ENCODE measurements at places on chromosomes 7 and 10.

DNA sequence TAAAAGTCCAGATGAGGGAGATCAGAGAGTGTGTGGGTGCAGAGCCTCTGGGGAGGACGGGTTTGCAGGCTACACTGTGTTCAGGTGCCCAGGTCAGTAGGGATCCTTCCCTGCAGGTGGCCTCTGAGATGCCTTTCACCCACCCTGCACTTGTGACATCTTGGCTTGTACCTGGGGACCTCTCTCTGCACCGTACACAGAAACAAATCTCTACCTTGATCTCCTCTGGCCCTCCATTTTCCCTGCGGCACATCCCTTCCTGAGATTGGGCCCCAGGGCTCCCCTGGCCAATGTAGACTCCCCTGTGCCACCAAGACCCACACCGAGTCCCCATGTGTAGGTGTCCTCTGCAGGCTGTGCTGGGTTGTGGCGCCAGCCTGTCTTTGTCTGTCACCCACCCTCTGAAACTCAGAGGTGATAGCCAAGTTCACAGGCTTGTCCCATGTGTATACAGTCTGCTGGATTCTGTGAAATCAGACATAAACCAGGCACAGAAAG lies 140.6 kb downstream of the PTPN20 start:
- no peak for DNase-seq

GRCh38 chr10:98272656-98273055 lies 4.7 kb upstream of the LOXL4 start:
- DNase-seq: no peak

DNA sequence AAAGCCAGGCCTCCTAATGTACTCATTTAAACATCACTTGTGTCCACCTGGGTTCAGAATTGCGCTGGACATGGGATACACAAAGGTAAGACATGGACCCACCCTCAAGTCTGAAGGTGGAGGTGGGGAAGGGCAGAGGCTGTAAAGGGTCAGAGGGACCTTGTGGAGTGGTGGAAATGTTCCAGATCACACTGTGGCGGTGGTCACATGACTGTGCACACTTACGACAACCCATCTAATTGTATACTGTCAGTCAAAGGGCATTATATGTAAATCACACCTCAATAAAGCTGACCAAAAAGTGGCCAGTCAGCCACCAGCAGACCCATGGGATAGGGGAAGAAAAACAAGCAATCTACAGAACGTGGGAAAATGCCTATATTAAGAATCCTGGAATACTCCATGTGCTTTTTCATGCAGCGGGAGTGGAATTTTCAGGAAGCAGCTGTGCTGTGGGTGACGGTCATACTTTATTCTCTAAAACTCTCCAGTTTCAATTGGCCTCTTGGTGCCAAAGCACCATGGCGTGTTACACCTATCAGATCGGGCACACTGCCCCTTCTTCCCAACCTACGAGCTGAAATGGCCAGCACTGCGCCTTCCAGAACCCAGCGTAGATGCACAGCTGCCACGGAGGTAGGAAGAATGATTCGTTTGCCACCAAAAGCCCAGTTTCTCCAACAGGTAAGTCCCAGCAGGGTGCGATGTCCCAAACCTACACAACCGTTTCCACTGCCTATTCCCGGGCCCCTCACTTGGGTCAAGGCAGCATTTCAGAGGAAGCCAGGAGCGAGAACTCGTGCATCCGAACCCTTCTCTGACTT lies 69.8 kb downstream of the PRKAG2 start:
- DNase-seq: no peak

DNA sequence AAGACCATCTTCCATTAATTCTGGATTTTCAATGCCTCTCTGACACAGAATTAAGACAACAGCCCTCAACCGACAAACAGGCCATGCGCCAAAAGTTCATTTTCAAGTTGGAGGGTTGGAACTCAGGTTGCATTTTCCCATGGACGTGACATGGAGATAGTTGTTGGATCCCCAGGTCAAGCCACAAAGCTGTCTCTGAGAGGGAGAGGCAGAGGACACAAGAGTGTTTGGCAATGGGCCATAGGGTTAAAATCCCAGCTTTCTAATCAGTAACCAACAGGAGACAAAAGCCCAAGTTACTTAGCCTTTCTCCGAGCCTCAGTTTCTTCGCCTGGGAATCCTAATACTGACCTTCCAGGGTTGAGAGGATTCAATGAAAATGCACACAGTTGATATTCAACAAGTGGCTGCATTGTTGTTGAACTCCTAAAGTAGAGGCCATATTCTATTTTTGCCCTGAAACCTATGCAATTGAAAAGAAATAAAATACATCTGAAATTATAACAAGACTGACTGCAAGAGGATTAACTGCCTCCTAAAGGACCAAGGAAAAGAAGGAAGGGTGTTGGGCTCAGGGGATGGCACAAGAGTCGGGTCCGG lies 44.3 kb downstream of the SORBS1 start:
- DNase-seq: no peak

- no peak for DNase-seq
Measured at GRCh38 chr10:114611617-114612016, 46.5 kb downstream of the ABLIM1 start.

DNA sequence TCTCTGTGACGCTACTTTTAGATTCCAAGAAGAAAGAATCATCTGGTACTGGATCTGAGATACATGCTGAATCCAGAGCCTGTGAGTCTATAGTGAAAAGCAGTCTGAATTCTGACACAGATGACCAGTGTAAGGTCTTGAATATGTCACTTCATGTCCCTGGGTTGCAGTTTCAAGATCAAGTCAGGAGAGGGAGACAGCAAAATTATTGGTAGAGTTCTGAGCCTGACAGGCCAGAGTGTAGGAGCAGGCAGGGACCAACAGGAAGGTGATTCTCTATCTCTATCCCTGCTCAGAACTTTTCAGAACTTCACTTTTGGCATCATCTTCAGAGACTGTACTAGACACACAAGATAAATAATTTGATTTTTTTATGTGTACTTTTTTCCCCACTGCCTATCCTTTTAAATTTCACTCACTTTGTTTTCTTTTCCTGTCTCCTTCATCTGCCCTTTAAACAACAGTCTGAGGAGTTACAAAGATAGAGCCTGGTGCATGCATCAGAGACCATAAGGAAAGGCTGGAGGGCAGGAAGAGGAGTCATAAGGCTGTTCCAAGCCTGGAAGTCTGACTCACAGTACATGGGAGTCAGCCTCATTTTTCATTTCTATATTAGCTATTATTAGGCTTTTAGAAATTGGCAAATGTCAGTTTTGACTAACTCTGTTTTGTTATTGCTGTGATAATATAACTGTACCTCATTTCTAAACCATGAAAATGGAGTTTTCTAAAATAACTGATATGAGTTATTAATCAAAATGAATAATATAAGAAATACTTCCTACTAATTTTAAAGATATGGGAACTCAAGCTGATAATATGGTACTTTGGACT lies 120.2 kb upstream of the TMEM229A start:
- peak; percentile 56 for DNase-seq

DNA sequence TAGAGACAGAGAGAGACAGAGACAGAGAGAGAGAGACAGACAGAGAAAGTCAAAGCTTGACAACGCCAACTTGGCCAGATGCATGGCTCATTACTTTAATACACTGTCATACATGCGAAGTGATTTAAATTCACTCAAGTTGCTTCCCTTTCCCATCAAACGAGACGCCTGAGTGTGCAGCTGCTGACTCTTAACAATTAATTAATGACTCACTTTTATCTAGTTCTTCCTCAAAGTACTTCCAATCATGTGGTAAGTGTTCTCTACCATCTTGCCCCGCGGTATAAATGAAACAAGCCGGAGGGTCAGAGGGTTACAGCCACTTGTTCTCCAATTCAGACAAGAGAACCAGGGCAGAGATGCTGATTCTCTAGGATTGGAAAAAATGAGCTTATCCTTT lies 90.8 kb downstream of the SFMBT2 start:
- peak; percentile 16 for DNase-seq
